ENCODE measurements at places on chromosomes 4 and X.
A peak's percentile ranks its signal among the peaks of the same experiment; 100 is the strongest.

DNA sequence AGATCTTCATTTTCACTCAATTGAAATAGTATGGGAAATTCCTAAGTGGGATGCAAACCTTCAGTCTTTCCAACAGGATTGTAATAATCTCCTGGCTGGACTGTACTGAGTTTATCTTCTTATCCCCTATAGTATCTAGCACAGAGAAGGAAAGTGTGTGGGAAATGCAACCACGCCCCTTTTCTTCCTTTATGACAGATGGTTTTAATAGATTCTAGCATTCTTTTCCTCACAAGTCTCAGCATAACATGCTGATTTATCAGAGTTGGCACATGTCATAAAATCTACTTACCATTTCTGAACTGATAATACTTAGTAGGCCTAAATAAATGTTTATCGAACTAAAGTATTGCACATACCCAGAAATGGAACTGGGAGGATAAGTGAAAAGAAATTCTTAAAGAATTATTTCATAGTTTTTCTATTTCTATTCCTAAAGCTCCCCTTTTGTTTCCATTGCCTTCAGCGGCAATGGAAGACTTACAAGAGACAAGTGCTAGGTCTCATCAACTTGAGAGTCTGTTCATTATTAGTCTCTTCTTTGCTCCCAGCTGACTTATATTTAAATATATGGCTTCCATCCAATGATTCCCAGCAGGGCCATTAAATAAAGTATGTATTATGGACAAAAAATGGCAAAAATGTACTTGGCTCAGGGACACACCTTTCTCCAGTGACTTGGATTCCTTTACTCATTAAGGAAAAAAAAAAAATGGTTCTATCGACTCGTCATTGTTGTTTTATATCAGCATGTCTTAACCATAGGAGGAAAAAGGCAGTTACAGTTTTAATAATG, 484.5 kb downstream of the IL1RAPL1 start:
- DNase-seq: no peak

GRCh38 chr4:119731146-119731742, 102.6 kb upstream of the PDE5A start:
- no peak for DNase-seq

GRCh38 chr4:71304289-71304850, 34.5 kb upstream of the SLC4A4 start:
- no peak for DNase-seq

- no peak for DNase-seq
Observed at GRCh38 chrX:43853225-43853828, 28.9 kb downstream of the MAOB start.

GRCh38 chr4:8070736-8071718, 87.6 kb downstream of the ABLIM2 start:
- no peak for DNase-seq

DNA sequence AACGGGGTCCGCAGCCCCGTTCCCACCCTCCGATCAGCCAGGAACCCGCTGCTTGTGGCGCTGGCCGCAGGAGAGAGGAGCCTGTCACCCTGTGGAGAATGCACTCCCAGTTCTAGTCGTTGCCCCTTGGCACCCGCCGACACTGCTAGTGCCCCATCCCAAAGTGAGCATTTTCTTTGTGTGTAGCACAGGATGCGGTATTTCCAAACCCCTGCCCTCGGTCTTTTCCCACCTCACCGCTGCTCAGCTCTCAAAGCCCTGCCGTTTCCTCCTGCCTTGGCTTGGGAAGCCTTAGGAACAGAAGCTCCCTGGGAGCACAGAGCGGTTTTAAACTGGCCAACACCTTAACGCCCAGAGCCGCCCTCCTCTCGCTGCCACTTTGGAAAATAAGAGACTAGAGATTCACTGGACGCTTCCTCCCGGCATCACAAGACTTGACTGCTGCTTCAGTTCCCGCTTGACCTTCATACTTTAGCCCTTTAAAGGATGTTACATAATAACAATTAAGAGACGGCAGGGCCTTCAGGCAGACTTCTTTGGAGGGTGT, 772 bp downstream of the CYP4V2 start:
- peak; percentile 58 for DNase-seq

GRCh38 chr4:2078584-2078983, 19.5 kb downstream of the NAT8L start:
- no peak for DNase-seq
